Kidney tubule cell (primary cell): ENCODE measurements at places on chromosomes 7 and 10.
A peak's percentile ranks its signal among the peaks of the same experiment; 100 is the strongest.

DNA sequence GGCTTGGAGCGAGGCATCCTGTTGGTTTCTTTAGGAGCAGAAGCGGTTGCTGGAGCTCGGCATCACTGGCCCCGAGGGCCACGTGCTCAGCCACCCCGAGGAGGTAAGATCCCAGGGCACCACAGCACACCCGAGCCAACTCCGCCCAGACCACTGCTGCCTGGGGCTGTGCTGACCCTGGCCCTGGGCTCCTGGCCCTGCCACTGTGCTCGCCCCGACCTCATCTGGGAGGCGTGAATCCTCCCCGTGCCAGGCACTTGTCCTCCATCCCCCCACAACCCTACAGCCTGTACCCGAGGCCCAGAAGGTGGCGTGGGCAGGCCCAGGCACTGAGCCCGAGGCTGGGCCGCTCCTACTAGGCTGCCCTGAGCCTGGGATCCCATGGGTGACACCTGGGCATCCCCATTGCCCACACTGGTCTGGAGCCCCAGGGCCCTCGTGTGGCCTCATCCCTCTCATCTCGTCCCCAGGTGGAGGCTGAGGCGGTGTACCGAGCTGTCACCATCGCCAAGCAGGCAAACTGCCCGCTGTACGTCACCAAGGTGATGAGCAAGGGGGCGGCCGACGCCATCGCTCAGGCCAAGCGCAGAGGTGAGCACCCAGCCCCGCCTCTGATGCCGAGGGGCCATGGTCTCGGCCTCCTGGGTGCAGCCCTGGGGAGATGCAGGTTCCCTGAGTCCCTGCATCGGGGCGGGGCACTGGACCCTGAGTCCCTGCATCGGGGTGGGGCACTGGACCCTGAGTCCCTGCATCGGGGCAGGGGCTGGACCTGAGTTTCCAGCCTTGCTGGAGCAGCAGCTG lies 11.8 kb downstream of the DPYSL4 start:
- DNase-seq, result no peak

DNA sequence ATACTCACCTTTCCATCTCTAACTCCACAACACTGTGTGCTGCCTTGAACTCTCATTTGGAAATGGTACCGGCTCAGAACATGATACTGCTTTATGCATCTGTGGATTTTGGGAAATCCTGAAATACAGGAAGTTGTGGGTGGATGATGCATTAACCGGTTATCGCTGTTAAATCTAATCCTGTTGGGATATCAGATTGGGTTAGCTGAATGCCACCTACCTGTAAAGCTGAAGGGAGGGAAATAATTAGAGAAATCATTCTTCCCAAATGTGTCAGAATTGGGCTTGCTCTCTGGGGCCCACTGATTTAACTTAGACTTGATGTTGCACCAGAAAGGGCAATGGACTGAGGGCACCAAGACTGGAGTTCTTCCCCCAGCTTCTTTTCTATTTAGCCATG lies 54.0 kb downstream of the CH25H start:
- DNase-seq, result no peak

DNA sequence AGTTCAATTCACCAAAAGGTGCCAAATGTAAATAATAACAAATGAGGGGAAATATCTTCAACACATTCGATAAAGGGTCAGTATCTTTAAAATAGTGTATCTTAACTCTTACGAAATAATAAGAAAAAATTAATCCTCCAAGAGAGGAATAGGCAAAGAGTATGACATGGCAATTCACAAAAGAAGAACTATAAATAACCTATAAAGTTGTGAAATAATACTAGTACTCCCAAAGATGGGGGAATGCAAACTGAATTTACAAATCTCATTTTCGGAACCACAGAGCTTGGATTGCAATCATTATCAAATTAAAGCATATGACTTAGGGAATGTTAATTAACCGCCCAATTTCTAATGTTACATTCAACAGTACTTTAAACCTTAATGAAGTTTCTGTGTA lies 78.2 kb upstream of the TARP start:
- no peak for DNase-seq

GRCh38 chr10:77318739-77319138 lies 318.9 kb downstream of the KCNMA1 start:
- no peak for DNase-seq

DNA sequence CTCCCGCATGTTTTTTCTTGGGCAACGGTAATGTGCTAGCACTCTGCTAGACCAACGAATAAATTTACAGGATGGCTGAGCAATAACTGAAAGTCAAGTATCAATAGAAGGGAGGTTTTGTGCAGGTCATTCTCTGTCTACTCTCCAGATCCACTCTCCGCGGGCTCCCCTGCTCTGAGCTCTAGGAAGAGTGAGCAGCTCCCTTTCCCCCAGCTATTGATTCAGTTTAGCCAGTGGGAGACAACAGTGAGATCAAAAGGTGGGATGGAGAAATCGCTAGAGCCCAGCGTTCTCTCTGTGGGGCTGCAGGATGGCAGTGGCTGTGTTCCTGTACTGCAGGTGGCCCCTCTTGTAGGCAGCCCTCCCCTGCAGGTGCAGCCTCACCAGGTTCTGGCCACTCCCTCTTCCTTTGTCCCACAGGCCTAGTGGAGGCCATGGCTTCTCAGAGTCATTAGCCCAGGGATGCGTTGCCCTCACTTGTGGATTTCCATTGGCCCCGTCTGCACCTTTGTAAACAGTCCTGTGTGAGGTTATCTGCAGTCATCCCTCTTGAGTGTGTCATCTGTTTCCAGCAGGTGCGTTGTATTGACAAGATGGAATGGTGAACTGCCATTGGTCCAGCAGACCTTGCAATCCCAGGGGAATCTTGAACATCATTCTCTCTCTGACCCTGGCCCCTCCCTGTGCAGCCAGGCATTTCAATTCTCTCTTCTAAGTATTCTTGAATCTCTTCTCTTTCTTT lies 11.1 kb downstream of the MSRB2 start:
- no peak for DNase-seq

GRCh38 chr10:11610166-11610825 lies 1.2 kb downstream of the USP6NL start:
- DNase-seq, result no peak

- peak; percentile 98 for DNase-seq
Measured at GRCh38 chr10:122879339-122880273, at the start of gene FAM24B. Gene FAM24B (minus strand): TSS chr10:122879581. CDS start chr10:122850515, 29,066 bp downstream.

DNA sequence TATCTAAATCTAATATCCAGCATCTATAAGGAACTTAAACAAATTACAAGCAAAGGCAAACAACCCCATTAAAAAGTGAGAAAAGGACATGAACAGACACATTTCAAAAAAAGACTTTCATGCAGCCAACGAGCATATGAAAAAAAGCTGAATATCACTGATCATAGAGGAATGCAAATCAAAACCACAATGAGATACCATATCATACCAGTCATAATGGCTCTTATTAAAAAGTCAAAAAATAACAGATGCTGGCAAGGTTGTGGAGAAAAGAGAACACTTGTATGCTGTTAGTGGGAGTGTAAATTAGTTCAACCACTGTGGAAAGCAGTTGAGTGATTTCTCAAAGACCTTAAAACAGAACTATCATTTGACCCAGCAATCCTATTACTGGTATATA lies 334.4 kb upstream of the CACNA2D1 start:
- DNase-seq, result no peak

DNA sequence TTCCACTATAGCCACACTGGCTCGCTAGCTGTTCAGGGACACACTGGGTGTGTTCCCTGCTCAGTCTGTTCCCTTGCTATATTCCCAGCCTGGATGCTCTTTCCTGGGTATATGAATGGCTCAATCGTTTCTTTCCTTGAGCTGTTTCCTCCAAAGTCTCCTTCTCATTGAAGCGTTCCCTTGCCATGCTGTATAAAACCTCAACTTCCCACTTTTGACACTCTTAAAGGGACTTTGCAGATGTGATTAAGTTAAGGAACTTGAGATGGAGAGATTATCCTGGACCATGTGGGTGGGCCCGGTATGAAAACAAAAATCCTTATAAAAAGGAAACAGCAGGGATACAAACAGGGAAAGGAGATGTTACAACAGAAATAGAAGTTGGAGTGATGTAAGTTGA lies 973.1 kb downstream of the LRMDA start:
- no peak for DNase-seq

GRCh38 chr10:31099094-31099493 lies 67.4 kb upstream of the ZNF438 start:
- no peak for DNase-seq

DNA sequence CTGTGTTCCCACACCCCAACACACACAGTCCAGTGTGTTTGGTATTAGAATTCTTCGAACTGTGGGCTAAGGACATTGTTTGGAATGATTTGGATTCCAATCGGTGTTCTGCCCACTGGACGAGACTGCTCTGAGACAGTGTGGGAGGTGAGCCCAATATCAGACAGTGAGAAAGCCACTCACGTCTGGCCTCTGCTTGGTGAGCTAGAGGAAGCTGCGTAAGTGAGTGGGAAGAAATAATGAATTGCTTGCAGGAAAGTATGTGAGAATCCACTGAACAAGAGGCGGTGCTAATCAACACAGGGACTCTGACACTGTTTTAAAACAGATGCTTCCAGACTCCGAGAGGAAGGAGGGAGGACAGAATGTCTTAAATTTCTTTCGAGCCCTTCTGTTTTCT lies 675.0 kb upstream of the ANKRD30A start:
- DNase-seq, result no peak

- DNase-seq, result no peak
Measured at GRCh38 chr10:70858759-70859158, 29.6 kb downstream of the PCBD1 start.

GRCh38 chr7:37052705-37053104 lies 328.4 kb upstream of the AOAH start:
- peak; percentile 25 for DNase-seq

DNA sequence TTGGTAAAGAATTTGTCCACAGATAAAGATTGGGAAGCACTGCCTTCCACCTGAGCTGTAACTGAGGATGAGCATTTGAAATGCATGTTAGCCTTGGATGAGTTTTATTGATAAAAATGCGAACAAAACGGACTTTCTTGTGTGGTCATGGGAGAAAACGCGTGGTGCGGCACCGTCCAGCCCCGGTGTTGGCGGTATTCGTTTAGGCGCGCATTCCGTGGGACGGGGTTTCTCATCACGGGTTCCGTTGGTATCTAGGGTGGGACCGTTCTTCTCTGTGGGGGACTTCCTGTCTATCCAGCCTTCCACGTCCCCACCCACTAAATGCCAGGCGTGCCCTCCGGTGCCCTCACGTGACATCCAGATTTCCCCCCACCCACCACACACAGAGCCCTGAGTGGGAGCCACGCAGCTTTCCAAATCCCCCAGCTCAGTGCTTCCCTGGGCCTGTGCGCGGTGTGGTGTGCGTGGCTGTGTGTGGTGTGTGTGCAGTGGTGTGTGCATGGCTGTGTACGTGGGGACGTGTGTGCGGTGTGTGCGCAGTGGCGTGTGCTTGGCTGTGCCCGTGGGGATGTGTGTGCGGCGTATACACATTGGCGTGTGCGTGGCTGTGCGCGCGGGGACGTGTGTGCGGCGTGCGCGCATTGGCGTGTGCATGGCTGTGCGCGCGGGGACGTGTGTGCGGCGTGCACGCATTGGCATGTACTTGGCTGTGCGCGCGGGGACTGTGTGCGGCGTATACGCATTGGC lies 18.1 kb downstream of the IQCE start:
- DNase-seq, result no peak

DNA sequence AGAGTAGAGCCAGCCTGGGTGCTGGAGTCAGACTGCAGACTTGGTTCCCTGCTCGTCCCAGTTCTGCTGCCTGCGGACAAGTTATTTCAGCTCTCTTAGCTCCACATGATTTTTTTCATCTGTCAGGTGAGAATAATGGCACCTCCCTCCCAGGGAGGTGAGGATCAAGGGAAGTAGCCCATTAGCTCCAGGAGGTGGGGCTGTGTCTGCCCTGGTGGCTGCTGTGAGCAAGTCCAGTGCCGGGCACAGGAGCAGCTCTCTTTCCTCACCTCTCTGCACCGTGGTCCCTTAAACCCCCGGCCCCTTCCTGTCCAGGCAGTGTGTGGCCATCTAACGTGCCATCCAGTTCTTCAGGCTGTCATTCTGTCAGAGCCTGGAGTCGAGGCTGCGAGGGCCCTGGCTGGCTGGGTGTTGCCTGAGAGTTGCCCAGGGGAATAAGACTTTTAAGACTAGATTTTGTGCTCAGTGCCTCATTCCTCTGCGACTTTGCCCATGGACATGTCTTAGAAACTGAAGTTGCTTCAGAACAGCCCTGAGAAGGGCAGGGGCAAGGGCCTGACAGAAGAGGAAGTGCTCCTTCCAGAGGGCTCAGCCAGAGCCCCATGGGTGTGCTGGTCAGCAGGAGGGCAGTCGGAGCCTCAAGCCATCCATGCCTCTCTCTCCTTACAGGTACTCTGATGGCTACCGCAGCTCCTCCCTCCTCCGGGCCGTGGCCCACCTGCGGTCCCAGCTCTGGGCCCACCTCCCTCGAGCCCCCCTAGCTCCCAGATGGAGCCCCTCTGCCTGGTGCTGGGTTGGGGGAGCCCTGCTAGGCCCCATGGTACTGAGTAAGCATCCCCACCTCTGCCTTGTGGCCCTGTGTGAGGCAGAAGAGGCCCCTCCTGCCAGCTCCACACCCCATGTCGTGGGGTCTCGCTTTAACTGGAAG lies 5.0 kb downstream of the ABCB8 start:
- no peak for DNase-seq

- DNase-seq, result no peak
Measured at GRCh38 chr10:110474826-110475225, 22.9 kb upstream of the DUSP5 start.

DNA sequence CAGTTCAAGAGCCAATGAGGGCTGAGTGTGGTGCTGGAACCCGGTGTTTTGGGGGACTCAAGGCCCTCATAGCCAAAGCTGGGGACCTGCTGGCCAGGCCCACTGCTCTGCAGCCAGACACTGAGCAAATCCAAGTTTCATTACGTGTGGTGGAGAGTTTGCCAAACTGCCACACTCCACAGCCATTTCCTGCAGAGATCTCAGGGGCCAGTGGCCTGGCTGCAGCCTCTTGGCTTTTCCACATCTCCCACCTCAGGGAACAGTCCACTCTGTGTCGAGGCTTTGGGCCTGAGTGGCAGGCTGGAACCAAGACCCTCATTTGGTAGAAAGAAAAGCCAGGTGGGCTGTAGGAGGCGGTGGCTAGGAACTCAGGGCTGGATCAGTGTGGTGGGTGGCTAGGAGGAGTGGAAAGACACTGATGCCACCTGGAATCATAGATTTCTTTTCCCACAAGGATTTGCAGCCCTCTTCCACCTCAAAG lies 3.2 kb downstream of the HOXA11 start:
- DNase-seq, result peak; percentile 3
